ENCODE measurements at places on chromosomes 12 and 14.
A peak's percentile ranks its signal among the peaks of the same experiment; 100 is the strongest.

GRCh38 chr14:21882226-21882625 lies 208.6 kb upstream of the OR4E1 start:
- DNase-seq, result no peak

GRCh38 chr12:30447061-30447750 lies 248.5 kb downstream of the IPO8 start:
- no peak for DNase-seq

DNA sequence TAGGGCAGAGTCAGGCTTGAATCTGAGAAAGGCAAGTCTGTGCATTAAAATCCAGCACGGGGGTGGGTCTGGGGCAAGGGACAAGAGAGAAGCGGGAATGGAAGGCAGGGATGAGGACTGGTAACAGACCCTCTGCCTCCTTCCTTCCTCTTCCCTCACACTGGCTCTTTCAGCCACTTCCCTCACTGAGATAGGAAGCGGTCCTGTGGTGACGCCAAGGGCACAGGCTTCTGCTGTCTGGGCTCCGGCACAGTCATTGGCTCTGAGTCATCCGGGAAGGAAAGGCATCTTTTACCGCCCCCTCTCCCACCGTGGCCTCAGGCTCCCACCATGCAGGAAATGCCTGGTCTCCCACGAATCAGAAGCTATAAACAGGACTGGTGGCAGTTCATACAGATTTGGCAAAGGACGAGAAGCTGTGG lies 70.2 kb downstream of the ETV6 start:
- DNase-seq, result no peak

- no peak for DNase-seq
Observed at GRCh38 chr14:103055695-103056094, 1.7 kb downstream of the CDC42BPB start.

DNA sequence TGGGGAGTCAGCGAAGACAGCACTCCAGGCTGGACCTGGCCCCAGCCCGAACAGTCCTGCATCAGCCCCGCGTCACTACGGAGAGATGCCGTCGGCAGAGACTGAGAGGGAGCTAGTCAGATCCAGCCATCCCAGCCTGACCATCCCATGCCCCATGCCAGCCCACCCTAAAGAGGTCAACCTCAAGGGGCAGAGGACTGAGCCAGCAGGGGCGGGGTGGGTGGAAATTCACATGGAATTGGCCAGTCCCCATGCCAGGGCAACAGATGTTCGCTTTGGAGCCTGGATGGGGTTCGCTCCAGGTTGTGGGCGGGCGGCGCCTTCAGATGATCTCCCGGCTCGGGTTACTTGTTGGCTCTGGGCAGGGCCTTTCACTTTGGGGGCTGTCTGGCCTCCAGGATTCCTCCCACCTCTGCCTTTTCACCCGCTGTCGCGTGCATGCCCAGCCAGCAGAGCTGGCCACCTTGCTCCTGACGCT lies 154.3 kb downstream of the TSPAN9 start:
- no peak for DNase-seq

- no peak for DNase-seq
Observed at GRCh38 chr14:101844751-101845150, 83.2 kb downstream of the PPP2R5C start.

GRCh38 chr12:128969480-128970055 lies 116.3 kb downstream of the GLT1D1 start:
- peak; percentile 28 for DNase-seq

DNA sequence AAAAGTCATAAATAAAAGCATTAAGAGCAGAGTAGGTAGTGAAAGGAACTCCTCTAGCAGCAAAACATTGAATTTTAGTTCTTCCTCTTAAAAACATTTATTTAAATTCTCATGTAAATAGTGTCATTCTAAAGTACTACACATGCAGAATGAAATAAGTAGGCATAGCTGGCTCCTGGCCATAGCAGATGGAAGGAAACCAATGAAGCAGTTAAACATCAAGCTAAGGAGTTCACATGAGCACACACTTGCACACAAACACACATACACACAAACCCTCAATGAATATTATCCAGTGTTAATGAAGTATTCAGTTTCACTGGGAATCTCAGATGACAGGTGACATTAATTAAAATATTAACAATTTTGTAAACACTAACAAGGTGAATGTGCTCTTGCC lies 69.3 kb downstream of the SLC35F4 start:
- no peak for DNase-seq

Data from B cell (primary cell).